Activated CD8-positive, alpha-beta memory T cell treated with anti-CD3 and anti-CD28 coated beads, Interleukin-2, amount 50 U/mL, for 48 hours (primary cell): ENCODE measurements at places on chromosomes 6 and 20.

GRCh38 chr6:116512111-116512559 lies 696 bp downstream of the CALHM5 start:
- DNase-seq: no peak

DNA sequence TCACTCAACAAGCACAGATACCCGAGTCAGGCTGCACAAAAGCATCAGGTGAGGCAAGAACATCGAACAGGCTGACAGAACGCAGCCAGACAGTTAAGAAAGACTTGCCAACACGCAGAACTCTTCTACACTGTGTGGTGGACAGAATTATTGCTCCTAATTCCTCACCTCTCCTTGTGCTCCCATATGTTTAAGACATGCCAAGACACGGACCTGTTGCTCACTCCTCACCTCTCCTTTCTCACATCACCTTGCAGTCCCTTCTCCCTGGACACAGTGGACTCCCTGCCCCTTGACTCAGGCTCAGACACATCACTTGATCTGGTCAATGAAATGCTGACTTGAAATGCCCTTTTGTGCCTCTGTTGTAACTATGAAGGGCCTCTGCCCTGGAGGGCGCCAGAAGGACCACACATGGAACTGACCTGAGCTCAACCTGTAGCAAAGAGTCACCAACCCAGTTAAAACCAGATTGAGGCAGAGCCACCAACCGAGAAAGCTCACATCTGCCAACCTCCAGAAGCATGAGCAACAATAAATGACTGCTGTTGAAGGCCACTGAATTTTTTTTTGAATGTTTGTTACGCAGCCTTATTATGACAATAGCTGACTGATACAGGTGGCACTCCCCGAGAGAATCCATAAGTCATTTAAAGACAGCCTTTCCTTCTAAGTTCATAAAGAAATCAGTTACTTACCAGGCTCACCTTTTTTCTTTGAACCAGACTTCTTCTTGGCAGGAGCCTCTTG lies 24.0 kb downstream of the RRBP1 start:
- DNase-seq: no peak

DNA sequence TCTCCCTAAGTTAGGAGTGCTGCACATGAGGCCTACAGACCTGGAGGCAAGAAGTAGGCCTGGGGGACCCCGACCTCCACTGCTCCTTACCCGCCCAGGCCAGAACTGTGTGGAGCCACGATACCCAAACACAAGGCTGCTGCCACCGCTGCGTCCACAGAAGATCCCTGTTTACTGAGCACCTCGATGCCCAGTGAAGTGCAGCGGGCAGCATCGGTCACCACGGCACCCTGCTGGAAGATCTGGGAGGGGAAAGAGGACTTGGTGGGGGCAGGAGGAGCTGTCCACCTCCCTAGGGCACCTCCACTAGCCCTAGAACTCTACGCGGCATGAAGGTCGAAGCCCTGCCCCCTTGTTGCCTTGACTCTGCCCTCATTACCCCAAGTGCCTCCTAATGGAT lies 9.9 kb downstream of the GGT7 start:
- DNase-seq: no peak

DNA sequence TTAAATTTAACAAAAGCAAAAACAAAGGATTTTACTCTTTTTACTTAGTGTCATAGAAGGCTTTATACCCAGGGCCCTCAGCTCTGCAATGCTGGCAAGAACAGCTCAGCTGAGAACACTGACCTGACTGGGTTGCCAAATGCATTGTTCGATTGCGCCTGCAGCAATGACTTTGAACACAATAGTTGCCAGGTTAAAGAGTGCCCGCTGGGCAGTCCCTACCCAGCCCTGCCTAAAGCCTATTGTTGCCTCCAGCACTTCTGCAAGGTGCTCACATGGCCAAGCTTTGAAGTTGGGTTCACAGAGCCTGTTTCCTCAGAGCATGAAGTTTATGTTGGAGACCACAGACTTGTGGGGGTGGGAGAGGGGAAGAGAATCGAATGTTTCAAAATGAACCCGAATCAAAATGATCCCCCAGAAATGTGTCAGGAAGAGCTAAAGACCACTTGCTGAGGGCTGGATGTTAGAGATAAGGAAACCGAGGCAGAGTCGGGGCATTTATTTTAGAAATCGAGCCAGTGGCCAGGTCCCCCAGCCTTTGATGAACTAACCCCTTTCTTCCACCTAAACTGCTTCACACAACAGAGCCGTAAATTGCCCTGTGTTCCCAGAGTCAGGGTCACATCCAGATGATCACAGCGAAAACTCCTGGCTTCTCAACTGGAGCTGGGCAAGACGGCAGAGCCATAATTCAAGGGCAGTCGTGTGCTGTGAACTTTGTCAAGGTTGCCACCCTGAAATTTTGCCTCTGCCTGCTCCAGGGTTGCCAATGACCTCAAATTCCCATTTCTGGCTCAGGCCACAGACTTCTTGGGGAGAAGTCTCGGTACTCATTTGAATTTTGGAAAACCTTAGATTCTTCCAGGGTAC lies 55.0 kb downstream of the FOXA2 start:
- DNase-seq: no peak

GRCh38 chr6:44269921-44270525 lies at the start of gene TMEM151B:
Gene TMEM151B, plus strand, starts transcription at chr6:44270450. Its CDS starts 293 bp downstream, at chr6:44270743.
- no peak for DNase-seq

GRCh38 chr6:12570461-12571030 lies 146.0 kb upstream of the PHACTR1 start:
- DNase-seq: no peak

GRCh38 chr6:90241229-90241880 lies 55.3 kb downstream of the BACH2 start:
- DNase-seq: no peak

DNA sequence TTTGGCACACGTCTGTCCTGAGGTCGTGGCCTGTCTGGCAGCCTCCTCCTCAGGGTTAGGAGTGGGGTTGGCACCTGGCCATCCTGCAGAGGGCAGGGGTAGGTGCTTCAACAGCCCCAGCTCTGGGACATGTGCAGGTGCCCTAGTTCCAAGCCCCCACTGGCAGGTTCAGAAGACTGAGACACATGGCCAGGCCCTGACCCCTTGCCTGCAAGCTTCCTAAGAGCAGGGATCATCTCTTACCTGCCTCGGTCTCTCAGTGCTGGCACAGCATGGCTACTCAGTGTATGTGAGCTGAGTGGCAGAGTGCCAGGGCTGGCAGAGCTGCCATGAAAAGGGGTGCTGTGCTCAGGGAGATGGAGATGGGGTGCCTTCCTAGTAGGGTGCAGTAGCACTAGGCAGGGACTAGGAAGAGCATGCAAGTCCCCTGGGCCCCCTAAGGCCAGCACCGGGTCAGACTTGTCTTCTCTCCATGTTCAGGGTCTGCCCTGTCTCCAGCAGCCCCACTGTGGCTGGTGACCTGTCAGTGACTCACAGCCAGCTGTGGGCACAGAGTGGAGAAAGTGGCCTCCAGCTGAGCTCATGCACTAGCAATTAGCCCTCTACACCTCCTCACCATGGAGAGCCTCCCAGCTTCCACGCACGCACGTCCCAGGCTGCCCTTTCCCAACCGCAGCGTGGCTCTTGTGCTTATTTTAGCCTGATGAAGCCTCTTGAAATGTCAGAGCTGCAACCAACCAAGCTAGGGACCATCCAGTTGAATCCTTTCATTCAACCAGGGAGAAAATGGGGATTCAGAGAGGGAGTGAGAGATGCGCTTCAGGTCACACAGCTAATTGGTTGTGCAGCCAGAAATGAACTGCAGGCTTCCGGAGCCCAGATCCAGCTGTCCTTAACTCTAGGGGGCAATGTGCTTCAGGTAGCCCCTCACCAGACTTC lies 116.6 kb downstream of the MRPL14 start:
- DNase-seq: peak; percentile 57

DNA sequence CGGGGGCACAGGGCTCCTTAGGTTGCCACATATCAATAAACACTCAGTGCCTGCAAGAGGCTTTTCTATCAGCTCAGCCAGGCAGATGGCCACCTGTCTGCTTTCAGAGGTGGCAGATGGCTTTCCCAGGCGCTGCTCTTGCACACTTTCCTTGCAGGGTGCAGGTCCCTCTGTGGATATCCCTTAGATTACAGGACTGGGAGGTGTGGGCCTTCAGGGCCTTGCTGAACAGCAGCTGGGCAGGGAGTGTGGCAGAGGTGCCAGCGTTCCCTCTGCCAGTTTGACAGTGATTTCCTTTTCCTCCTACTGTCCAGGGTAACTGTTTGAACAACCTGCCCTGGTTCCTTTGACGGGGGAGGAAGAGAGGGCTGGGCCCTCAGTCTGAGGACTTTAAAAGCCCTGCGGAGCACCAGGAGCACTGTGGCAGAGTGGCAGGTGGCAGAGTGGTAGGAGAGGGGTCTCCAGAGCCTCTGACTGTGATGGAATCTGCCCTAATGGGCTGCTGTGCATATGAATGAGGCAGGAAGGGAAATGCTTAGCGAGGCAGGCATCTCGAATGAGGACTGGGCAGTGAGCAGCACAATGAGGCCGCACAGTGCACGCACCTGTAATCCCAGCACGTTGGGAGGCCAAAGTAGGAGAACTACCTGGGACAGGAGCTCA lies 34.2 kb downstream of the ABHD12 start:
- DNase-seq: no peak

DNA sequence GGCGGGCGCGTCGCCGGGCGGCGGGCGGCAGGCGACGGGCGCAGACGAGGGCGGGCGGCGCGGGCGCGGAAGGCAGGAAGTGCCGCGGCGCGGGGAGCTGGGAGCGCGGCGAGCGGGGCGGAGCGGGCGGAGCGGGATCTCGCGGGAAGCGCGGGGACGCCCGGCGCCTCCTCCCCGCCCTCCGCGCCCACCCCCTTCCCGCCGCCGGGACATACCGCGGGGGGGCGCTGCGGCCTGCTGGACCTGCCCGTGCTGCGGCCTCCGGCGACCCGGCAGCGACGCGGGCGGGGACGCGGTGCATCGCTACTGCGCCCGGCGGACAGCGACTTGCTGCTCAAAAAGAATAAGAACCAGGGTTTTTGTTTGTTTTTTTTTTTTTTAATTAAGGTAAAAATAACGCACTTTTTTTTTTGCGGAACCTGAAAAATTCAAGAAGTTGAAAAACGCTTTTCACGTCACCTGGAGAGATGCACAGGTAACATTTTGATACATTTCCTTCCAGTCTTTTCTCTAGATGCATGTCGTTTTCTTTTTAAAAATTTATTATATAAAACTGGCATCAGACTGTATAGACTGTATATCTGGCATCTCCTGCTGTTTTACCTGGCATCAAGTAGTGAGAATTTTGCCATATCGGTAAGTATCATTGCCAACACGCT lies at the start of gene CENPB:
CENPB (minus strand) TSS at position 76 of the 659 bp plus-strand sequence. CDS start 257 bp downstream, outside the sequence.
- DNase-seq: peak; percentile 97

DNA sequence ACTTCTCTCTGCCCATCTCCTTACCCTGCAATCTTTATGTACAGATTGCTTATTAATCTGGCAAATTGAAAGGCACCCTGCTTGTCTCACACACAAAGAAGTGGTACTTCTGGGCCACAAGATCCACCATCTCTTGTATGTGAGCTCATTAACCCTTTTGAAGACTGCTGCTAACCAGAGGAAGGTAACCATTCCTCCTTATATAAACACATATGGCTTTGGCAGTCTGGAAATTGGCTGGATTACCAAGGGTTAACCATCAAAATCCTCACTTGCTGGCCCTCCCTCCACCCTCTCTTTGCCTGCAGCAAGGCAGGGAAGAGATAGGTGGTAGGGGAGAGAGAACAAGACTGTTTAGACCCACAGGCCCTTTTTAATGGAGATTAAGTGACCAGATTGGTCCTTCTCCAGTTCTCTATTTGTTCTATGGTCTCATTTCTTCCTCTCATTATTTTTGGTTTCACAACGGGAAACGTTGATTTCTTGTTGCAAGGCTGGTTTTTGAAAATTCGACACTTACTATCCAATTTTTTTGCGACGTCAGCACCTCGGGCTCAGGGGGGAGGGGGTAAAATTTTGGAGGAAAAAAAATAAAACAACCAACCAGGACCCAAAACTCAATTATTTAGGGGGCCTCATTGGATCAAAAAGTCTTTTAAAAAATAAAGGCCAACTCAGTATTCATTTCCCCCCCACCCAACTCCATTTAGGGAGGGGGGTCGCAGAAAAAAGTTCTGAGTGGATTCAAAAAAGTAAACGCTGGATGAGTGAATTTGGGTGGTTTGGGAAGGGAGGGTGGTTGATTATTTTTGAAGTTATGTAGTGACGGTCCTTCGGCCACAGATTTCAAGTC lies 859 bp downstream of the PPP1R10 start:
- DNase-seq: no peak

GRCh38 chr6:92608751-92609150 lies 810.6 kb downstream of the EPHA7 start:
- no peak for DNase-seq

DNA sequence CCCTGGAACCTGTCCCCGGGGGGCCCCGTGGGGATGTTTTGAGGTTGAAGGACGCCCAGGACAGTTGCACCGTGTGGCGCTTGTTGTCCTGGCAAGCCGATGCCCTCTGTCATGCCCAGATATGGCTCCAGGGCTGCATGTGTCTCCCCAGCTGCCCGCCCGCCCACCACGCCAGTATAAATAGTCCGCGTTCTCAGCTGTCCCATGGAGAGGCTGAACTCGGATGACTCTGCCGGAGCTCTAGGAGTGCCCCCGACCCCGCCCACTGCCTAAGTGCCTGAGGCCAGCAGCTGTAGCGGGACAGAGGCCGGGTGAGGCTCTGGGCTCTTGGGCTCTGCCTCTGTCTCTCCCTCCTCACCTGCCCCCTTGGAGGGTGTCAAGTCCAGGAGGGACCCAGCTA lies 83.0 kb upstream of the GATA5 start:
- no peak for DNase-seq

GRCh38 chr20:23925789-23926525 lies 46.4 kb upstream of the CST5 start:
- no peak for DNase-seq

DNA sequence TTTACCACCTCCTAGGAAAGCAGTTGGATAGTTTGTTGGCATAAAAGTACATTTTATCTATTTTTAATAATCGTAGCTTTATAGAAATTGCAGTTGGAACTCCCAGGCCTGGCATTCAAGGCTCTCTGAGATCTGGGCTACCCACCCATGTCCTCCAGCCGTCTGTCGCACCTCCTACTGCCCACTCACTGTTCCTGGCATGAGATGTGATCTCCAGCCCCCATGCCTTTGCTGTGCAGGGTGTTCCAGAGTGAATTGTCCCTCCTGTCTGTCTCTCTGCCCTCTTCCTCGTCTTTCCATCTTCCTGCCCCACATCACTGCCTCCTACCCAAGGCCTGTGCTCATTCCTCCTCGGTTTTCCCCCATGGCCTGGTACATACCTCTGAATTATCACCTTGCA lies 50.7 kb downstream of the PTPN1 start:
- DNase-seq: no peak

DNA sequence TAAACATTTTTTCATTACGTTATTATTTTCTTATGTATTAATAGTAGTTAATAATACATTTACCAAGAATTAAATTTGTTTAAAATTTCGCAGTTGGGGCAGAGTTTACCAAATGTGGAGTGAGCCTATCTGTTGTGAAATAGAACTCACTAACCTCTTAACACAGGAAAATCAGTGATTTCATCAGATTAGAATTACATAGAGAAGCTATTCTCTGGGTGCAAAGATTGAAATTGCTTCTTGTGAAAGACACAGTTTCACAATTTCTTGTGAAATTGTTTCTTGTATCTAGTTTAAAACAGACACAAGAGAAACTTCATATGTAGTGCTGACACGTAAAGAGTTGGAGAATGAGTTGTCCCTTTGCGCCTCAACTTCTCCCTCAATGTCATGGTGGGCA lies 69.4 kb upstream of the PRL start:
- no peak for DNase-seq

- DNase-seq: no peak
Measured at GRCh38 chr20:22389836-22390542, 194.4 kb downstream of the FOXA2 start.
